ENCODE measurements at places on chromosomes 2 and 18. TPM values are rescaled to one million over a fixed set of nuclear protein-coding genes. Genes with fewer than 3 reads are reported as not detected.

DNA sequence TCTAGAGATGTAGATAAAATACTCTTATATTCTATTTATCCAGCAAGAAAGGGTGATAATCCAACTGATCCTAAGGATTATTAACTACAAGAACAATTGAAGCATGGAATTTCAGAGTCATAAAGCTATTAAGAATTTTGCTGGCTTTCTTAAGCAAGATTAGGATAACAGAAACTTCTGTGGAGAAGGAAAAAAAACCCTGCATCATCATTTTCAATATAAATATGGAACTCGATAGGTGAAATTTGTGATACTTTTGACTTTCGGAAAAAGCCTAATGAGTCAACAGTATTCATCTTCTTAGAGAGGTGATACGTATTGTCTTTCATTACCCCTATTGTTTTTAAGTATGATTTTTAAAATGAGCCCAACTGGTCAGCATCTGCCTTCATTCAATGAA is 593.3 kb downstream of the CPS1 start:
- no peak for DNase-seq

DNA sequence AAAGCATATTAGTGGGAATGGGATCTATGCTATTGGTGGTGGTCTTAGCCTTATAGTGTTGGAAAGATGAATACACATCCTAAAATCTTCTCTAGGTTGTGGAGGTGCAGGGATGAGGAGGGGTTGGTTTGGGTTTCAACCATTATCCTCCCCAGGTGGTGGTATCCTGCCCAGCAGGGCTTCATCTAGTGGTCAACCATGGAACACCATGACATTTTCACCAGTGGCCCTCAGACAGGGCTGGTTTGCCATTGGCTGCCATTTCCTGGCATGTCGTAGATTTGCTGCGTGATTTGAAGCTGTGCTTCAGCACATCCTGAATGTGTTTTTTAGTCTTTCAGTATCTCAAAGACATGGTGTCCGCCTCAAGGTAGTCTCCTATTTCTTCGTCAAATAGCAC is 391.2 kb upstream of the HNRNPA3 start:
- DNase-seq = no peak

DNA sequence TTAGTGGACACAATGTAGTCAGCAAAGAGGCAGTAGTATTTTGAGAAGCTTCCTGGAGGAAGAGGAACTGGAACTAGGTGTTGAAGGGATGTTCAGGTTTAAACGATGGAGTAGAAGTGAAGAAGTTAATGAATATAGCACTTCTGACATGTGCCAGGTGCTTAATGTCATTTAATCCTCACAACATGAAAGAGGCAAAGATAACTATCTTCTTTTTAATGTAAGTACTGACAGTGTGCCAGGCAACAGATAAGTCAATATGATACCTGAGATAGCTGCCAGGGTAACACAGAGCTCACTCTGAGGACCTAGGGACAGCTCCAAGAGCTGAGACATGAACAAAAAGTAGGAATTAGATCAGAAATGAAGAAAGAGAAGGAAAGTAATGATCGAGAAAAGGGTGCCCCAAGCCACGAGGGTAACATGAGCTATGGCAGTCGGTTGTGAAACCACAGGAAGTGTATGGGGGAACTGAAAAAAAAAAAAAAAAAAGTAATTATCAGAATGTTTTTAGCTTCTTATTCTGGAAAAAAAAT is 140.7 kb downstream of the RNF144A start:
- DNase-seq = no peak

- no peak for DNase-seq
Measured at GRCh38 chr18:8744656-8745055, 39.3 kb downstream of the MTCL1 start.

- no peak for DNase-seq
Measured at GRCh38 chr18:3180325-3180724, 39.4 kb downstream of the MYOM1 start.

GRCh38 chr2:226615891-226616290 is 183.7 kb downstream of the IRS1 start:
- no peak for DNase-seq

GRCh38 chr2:237726401-237726830 is 72.2 kb upstream of the RBM44 start:
- peak; percentile 74 for DNase-seq

- DNase-seq = peak; percentile 90
Measured at GRCh38 chr2:47034973-47035609, 119.5 kb upstream of the MCFD2 start.

GRCh38 chr2:66679442-66679841 is 244.5 kb downstream of the MEIS1 start:
- no peak for DNase-seq

- no peak for DNase-seq
Measured at GRCh38 chr2:178394859-178395258, 56.1 kb downstream of the PRKRA start.

GRCh38 chr2:230317366-230317765 is 9.6 kb upstream of the SP140L start:
- DNase-seq = no peak

DNA sequence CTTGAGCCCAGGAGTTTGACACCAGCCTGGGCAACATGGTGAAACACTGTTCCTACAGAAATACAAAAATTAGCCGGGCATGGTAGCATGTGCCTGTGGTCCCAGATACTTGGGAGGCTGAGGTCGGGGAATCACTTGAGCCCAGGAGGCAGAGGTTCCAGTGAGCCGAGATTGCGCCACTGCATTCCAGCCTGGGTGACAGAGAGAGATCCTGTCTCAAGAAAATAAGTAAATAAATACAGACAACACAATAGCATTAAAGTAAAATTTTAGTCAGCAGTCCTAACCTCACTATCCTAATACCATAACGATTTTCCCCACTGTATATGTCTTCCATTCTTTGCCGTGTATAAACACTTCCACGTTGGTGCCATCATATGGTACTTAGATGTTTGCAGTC is 83.0 kb upstream of the MBOAT2 start:
- no peak for DNase-seq

GRCh38 chr2:39975476-39976020 is 196.5 kb upstream of the THUMPD2 start:
- DNase-seq = no peak

GRCh38 chr18:12079491-12080237 is 14.0 kb upstream of the ANKRD62 start:
- no peak for DNase-seq

DNA sequence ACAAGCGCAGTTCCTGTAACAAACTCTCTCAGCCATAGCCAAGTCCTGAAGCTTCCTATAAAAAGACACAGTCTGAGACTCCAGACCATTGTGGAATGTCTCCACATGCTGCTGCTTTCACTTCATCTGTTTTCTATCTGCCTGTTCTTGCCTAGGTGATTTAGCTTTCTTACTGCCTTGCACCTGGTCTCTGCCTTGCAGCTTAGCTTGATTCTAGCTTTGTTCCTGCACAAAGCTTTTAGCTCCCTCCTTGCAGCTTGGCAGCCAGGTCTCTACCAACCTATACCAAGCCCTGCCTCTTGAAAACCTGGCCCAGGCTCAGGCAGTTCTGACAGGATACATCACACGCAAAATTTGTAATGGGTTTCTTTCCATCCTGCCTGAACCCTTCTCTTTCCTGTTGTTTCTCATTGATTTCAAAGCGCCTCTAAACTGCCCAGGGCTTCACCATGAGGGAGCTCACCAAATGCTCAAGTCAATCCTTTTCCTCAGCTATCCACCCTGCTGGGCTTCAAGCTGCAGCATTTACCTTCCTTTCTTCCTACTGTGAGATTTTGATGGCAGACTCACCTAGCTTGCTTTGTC is 941.3 kb upstream of the NXPH2 start:
- DNase-seq = no peak

- no peak for DNase-seq
Measured at GRCh38 chr2:108118996-108119395, 120.8 kb upstream of the SULT1C3 start.

The ANO7 gene
- total RNA-seq = 1.1 TPM

The SCN1A gene
- not detected for total RNA-seq

The TMEM169 gene
- total RNA-seq = 5.5 TPM

The MPP4 gene
- total RNA-seq = not detected

The DYNC2LI1 gene
- 63.0 TPM for total RNA-seq

The PID1 gene
- total RNA-seq = 3.6 TPM

The RBMS1 gene
- total RNA-seq = 72.6 TPM
